Hematopoietic multipotent progenitor cell treated with erythropoietin and hydrocortisone succinate and interleukin-3 and kit ligand, for 4 days (in vitro differentiated cells): ENCODE measurements at places on chromosomes 2 and 18.

DNA sequence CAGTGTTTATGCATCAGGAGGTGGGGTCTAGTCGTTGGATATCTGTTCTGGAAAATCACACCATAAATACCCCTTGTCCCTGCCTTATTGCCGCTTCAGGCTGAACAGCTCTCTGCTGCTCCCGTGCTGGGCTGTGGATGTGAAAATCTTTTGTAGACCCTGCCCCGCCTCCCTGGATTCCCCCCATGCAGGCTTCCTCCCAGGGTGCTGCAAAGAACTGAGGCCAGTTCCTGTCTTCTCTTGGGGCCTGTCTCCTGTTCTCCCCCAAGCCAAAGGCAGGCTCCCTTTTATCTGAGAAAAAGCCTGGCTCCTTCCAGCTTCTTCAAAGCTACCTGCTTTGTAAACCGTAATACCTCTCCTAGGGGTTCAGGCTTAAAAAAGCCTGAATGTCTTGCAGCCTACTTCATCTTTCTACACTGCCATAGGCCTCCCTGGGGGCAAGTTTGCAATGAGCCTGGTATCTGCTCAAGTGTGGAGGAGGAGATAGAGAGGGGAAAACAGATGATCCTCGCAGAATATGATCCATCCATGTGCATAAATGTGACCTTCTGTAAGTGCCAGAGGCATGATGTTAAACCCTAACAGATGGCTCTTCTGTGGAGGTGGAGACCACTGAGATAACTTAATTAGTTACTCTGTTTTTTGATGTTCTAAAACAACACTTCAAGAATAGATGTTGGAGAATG lies 55.3 kb downstream of the VWA3B start:
- DNase-seq, result no peak

DNA sequence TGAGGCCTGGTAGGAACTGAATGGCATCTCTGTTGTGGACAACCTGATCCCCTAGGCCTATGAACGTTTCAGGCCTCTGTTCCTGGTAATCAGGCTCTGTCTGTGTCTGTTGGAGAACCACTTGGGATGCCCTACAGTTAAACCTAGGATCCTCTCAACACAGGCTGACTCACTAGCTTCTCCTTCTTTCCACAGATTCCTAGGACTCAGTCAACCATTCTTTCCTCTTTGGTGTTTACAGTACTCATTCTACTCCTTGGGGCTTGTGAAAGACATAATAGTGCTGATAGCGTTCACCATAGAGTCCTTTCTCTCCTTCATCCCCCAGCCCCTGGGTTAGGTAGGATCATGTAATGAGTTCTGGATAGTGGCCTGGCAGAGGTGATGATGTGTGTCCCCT lies 544.3 kb downstream of the METTL4 start:
- DNase-seq, result no peak

DNA sequence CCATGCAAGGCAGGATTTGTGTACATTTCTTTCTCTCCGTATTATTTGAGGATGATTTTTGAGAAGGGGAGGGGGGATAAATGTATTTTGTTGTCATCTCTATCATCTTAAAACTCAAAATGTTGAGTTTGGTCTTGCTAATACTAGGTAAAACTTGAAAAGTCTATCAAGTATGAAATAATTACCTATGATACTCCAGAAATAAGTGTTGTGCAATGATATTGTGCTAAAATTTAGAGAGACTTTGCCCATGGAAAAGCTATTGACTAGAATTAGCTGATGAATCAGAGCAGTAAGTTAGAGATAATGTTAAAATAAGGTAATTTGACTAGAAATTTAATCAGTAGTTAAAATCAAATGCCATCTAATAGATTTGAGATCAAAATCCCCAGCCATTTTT lies 323.9 kb downstream of the AGPS start:
- no peak for DNase-seq

GRCh38 chr2:88684519-88684918 lies 7.0 kb upstream of the RPIA start:
- DNase-seq, result no peak

- DNase-seq, result no peak
Measured at GRCh38 chr2:7829241-7829640, 852.6 kb upstream of the ID2 start.

DNA sequence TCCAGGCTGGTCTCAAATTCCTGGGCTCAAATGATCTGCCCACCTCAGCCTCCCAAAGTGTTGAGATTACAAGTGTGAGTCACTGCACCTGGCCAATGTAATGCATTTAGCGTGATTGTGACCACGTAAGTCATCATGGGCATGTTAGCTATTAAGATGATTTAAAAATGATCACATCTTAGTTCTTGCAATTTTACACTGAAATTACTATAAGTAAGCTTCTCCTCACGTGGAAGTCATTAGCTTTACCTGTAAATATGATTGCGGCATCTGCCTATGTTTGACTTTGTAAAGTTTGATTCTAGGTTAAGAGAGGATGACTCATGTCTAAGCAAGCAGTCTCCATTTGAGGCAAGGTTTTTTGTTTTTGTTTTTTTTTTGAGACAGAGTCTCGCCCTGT lies 85.5 kb downstream of the PMAIP1 start:
- no peak for DNase-seq

GRCh38 chr2:97723156-97724072 lies 10.0 kb downstream of the ZAP70 start:
- DNase-seq, result no peak

DNA sequence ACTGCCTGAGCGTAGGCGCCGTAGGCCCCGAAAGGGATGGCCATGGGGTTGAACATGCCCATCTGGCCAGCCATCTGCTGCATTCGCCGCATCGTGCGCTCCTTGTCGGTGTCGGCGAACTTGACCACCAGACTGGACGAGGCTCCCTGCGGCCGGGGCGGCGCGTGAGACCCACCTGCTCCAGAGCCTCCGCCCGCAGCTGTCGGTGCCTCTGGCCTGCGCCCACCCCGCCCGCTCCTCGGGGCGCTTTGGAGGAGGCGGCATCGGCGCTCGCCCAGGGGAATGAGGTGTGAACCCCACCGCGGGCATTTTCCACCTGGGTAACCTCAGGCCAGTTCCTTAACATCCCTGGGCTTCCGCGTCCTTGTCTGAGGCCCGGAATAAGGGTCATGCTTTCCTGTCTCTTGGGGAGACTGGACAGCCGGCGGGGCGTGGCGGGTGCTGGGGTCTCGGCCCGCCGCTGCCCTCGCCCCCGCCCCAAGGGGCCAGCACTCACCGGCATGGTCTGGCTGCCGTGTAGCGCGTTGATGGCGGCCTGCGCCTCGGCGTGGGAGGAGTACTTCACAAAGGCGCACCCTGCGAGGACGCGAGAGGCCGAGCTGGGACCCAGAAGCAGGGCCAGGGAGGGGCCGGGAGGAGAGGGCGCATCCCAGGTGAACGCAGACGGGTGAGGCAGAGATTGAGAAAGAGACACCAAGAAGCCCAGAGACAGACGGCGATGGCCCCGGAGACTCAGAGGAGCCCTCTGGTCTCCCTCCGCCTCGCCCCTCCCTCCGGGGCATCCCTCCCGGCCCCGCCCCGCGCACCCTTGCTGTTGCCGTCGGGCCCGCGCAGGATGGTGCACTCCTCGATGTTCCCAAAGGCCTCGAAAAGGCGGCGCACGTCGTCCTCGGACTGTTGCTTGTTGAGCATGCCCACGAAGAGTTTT lies 291.0 kb downstream of the CELF4 start:
- no peak for DNase-seq

GRCh38 chr2:118085173-118086023 lies 2.9 kb upstream of the INSIG2 start:
- DNase-seq, result no peak

GRCh38 chr2:64982311-64982857 lies 6.8 kb upstream of the SLC1A4 start:
- DNase-seq, result no peak

- no peak for DNase-seq
Measured at GRCh38 chr18:8361941-8362471, 247.2 kb upstream of the RAB12 start.

DNA sequence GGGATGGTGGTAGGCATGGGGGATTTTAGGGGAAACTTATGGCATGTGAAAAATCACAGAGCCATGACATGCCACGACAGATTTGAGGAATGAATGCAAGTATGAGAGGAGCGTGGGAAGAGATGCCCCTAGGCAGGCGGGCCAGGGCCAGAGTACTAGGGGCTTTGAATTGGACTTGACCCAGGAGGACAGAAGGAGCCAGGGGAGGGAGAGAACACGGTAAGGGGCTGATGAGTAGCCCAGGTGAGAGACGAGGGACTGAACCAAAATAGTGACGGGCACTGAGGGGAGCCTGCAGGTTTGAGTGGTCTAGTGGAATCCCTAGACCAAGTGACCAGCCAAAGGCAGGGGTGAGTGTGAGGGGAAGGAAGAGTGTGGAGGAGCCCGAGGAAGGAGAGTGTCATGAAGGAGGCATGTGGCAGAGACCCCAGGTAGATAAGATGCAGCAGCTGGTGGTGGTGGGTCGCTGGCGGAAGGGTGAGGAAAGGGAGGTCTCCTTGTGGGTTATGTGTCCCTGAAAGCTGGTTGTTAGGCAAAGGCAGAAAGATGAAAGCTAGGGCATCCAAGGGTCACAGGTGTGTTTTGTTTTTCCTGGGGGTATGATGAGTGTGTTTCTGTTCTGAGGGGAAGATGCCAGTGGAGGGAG lies 48.7 kb downstream of the ZBTB7C start:
- no peak for DNase-seq

GRCh38 chr2:159226608-159227385 lies 59.7 kb downstream of the WDSUB1 start:
- no peak for DNase-seq

DNA sequence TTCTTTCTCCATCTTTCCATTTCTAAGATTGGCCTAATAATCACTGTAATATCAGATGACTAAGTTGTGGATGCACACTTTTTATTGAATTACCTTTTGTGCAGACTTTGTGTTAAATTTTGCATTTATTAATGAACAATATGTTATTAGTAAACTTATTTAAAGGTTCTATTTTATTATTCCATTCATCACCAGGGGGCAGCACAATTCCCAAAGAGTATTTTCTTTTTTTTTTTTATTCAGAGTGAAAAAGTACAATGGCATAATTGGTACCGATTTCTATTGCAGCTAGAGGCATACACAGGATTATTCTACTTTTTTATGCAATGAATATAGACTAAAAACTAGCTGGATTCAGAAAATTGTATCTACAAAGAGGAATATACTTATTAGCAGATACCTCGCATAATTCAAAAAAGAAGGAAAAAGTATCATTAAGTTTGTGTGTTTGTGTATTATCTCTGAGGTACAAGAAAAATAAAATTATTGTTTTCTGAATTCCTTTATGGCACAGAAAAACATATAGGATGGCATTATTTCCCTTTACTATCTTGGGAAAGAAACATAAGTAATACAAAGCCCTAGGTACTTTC lies 390.6 kb downstream of the ERBB4 start:
- DNase-seq, result peak; percentile 56

DNA sequence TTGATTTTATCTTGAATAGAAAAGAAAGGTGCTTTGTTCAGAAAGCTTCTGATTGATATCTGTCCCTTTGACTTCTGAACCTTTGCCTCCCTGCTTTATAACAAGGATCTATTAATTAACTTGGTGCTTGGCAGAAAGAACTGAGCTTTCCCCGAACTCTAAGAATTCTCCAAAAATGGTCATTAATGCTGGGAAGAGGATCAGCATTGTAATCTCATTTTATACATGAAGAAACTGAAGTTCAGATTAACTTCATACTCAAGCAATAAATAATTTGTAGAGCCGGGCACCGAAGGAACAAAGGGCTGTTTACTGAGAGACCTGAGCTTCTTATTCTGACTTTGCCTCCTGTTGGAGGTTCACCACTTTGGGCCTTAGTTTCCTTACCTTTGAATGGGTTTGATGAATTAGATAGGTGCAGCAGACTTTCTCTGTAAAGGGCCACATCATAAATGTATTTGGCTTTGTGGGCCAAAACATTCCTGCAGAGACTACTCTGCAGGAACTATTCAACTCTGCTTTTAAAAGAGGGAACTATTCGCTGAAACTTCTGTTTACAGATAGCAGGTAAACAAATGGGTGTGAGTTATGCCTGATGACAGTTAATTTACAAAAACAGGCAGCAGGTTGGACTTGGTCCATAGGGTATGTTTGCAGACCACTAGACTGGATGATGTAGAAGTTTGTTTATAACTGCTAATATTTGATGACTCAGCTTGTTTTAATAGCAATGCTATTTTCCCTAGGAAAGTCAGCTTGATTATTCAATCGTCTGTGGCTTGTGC lies 272.9 kb downstream of the TGIF1 start:
- no peak for DNase-seq

- peak; percentile 65 for DNase-seq
Measured at GRCh38 chr2:219225350-219225749, 4.1 kb downstream of the ATG9A start.

- no peak for DNase-seq
Measured at GRCh38 chr2:18723219-18723618, 133.8 kb upstream of the NT5C1B start.

DNA sequence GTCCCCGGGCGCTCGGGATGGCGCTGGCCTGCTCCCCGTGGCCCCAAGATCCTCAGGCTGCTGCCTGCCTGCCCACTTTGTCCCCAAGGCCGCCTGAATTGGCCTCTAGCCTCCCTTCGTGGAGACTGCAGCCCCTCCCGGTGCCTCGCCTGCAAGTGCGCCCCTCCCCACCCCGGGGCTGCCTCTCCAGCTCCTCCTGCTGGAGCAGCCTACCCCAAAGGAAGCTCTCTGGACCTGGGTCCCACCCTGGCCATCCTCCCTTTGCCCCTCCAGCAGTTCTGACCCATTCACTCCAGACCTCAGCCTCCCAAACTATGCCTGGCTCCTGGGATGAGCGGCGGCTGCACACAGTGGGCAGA lies 6.2 kb downstream of the ESPNL start:
- DNase-seq, result no peak

GRCh38 chr2:32824070-32824809 lies 122.5 kb upstream of the LTBP1 start:
- DNase-seq, result no peak

- DNase-seq, result no peak
Measured at GRCh38 chr2:65390134-65390533, 42.3 kb downstream of the SPRED2 start.

GRCh38 chr2:141932261-141932660 lies 198.6 kb downstream of the LRP1B start:
- DNase-seq, result no peak

DNA sequence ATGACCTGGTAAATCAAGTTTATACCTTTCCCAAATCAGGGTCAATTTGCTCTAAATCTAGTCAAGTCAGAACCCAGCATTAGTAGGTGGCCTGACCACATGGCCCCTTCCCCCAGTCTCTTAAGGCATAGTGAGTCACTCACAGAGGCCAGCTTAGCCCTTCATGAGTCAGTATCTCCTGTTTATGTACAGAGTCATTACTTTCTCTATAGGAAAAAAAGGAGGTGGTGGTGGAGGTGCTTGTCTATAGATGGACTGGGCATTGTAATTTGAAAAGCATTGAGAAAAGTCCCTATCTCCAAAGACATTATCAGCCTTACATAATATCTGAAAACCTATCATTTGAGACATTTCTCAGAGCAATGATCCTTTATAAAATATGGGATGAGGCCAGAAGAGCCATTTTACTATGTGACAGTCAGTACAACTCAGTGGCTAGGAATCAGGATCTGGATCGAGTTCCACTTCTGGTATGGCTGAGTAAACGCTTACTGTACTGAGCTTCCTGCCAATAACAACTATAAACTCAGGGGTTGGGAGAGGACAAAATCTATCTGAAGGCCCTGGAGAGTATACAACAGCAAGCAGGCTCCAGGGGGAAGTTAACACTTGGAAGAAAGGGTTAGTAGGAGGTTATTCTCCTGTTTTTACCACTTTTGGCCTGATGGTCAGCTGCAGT lies 22.5 kb upstream of the SIGLEC15 start:
- peak; percentile 31 for DNase-seq

GRCh38 chr18:67131498-67131897 lies 385.0 kb downstream of the DSEL start:
- no peak for DNase-seq
